ENCODE measurements at places on chromosomes 7 and 10.
A peak's percentile ranks its signal among the peaks of the same experiment; 100 is the strongest.

DNA sequence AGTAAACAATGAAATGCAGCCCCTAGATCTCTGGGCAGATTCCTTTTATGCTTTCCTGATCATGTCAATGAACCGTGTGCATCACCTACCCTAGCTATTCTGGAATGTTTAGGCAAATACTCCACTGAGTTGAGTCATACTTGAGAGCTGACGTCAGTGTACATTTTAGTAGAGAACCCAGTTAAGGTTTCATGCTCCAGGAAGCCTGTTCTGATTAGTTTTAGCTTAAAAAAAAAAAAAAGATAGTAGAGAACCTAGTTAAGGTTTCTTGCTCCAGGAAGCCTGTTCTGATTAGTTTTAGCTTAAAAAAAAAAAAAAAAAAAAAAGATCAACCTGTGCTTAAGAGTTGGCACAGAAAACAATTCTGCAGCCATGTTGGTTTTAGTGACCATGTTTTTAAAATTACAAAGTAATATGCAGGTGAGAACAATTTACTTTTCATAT lies 3.7 kb upstream of the MCU start:
- no peaks in the 10 kb centered on the region for H3K27me3 ChIP-seq
- H3K36me3 ChIP-seq = no peaks in the 10 kb centered on the region
- no peak overlapping the region for H3K4me3 ChIP-seq
- no peak overlapping the region for H3K27ac ChIP-seq

- DNase-seq = peak; percentile 42
- no peaks in the 10 kb centered on the region for H3K4me1 ChIP-seq
- no peaks in the 10 kb centered on the region for H3K27me3 ChIP-seq
- H3K4me3 ChIP-seq = no peak overlapping the region
Observed at GRCh38 chr10:119849031-119849789, 23.4 kb downstream of the MCMBP start.

DNA sequence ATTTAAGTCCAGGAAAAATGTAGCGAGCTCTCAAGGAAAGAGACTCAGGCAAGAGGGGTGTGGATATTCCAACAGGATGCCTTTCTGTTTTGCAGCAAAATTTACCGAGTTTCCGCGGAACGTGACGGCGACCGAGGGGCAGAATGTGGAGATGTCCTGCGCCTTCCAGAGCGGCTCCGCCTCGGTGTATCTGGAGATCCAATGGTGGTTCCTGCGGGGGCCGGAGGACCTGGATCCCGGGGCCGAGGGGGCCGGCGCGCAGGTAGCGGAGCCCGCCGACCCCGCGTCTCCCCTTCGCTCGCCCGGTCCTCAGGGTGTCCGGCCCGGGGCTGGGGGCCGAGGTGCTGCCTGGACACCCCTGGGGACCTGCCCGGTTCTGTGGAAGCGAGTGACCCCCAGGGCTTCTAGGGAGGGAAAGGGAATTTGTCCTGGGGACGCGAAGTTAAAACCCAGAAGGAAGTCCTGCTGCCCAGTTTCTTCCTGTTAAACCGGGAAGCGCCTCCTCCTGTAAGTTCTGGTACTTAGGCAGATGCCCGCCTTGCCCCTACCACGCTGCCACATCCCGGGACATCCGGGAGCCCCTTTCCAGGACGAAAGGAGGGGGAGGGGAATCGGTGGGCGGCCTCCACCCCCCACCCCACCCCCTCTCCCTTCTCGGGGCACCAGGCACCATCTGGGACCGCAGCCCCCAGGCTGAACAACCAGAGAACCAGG lies 2.5 kb downstream of the VSTM2A start:
- no peak overlapping the region for H3K27ac ChIP-seq
- no peak for DNase-seq
- H3K4me1 ChIP-seq = peaks cover 31% of the 10 kb centered on the region
- H3K27me3 ChIP-seq = peaks cover 35% of the 10 kb centered on the region

DNA sequence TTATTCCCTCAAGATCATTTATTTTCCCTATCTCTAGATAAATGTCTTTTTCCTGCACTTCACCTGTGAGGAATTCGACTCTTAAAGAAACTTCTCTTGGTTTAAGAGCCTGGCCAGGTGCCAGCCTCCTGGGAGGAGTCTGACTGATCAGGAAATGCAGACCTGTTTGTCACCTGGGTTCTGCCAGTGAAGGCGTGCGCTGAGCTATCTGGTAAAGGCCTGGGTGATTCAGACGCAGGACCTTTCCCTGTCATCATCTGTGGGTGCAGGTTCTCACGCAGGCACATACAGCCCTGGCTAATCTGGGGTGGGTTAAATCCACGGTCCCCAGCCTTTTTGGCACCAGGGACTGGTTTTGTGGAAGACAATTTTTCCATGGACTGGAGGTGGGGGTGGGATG lies 65.3 kb upstream of the AQP1 start:
- no peaks in the 10 kb centered on the region for H3K27me3 ChIP-seq
- peaks cover 3% of the 10 kb centered on the region for H3K36me3 ChIP-seq
- no peak for DNase-seq
- peaks cover 97% of the 10 kb centered on the region for H3K4me1 ChIP-seq
- H3K4me3 ChIP-seq = no peak overlapping the region
- H3K27ac ChIP-seq = peak overlapping the region; percentile 91

DNA sequence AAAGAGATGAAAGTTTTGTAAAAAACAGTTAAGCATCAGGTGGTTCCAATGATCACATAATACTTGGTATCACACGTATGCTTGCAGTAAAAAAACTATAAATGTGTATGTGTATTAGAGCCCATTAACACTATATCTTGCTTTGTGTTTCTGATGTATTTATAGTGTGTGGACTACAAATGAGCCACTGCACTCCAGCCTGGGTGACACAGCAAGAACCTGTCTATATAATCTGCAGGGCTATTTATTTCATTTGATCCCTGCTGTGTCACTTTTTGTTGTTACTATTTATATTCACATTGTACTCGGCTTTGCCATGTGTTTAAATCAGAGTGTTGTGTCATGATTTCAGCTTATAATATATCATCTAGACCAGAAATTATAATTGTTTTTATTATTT lies 487.8 kb upstream of the TEX47 start:
- H3K4me1 ChIP-seq = no peaks in the 10 kb centered on the region
- H3K27ac ChIP-seq = no peak overlapping the region
- H3K36me3 ChIP-seq = no peaks in the 10 kb centered on the region
- H3K27me3 ChIP-seq = no peaks in the 10 kb centered on the region

GRCh38 chr7:150453892-150454291 lies 3.5 kb downstream of the GIMAP8 start:
- no peak for DNase-seq
- peak overlapping the region; percentile 48 for H3K4me3 ChIP-seq
- no peaks in the 10 kb centered on the region for H3K36me3 ChIP-seq
- peaks cover 8% of the 10 kb centered on the region for H3K4me1 ChIP-seq

- H3K27me3 ChIP-seq = no peaks in the 10 kb centered on the region
- H3K36me3 ChIP-seq = no peaks in the 10 kb centered on the region
- peak; percentile 89 for DNase-seq
Observed at GRCh38 chr10:104589431-104589830, 51.7 kb upstream of the SORCS3 start.

- H3K36me3 ChIP-seq = no peaks in the 10 kb centered on the region
- H3K27me3 ChIP-seq = no peaks in the 10 kb centered on the region
- H3K4me1 ChIP-seq = peaks cover 45% of the 10 kb centered on the region
- H3K4me3 ChIP-seq = no peak overlapping the region
- no peak for DNase-seq
Observed at GRCh38 chr10:78217336-78217735, 183.7 kb downstream of the RPS24 start.

DNA sequence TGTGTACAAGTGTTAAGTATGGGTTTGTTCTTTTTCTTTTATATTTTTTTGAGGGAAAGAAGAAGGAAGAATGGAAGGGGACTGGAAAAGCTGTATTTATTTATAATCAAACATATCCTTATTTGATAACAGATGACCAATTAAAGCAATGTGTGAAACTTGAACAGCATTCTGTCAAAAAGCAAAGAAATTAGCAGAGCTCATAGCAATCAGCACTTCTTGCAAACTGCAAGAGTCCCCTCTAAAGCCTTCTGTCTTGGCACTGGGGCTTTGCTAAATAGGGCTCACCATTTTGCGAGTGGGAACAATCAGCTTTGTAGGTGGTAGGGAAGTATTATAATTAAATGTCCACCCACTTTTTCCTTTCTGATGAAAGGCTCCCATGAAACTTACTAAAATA lies 164.9 kb upstream of the LRRTM3 start:
- no peaks in the 10 kb centered on the region for H3K36me3 ChIP-seq
- H3K4me3 ChIP-seq = no peak overlapping the region
- H3K4me1 ChIP-seq = no peaks in the 10 kb centered on the region
- no peak for DNase-seq
- H3K27ac ChIP-seq = no peak overlapping the region
- H3K27me3 ChIP-seq = no peaks in the 10 kb centered on the region

GRCh38 chr7:29208410-29209250 lies 14.1 kb downstream of the CHN2 start:
- DNase-seq = no peak
- no peaks in the 10 kb centered on the region for H3K36me3 ChIP-seq
- H3K4me3 ChIP-seq = no peak overlapping the region
- H3K27me3 ChIP-seq = no peaks in the 10 kb centered on the region
- no peaks in the 10 kb centered on the region for H3K4me1 ChIP-seq

DNA sequence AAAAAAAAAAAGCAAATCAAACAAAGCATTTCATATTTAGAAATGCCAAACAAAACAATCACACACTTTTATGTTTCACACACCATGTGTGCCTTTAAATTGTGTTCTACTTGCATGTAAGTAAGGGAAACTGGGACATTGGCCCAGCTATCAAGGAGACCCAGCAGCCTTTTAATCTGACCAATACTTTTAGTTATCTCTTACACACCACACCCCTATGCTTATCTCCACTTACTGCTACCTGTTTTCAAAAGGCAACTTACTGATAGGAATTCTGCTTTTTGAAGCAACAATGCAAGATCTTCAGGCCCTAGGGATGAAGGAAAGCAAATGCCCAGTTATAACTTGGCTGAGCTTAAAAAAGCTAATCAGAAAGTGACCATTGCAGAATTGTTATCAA lies 1244.8 kb upstream of the SORCS1 start:
- no peak overlapping the region for H3K27ac ChIP-seq
- H3K4me1 ChIP-seq = no peaks in the 10 kb centered on the region
- no peak for DNase-seq
- H3K36me3 ChIP-seq = no peaks in the 10 kb centered on the region

GRCh38 chr7:142876236-142876960 lies 9.1 kb downstream of the TRPV6 start:
- no peak for DNase-seq
- no peak overlapping the region for H3K27ac ChIP-seq
- H3K36me3 ChIP-seq = no peaks in the 10 kb centered on the region
- no peak overlapping the region for H3K4me3 ChIP-seq
- no peaks in the 10 kb centered on the region for H3K27me3 ChIP-seq

- DNase-seq = no peak
- no peak overlapping the region for H3K4me3 ChIP-seq
- no peak overlapping the region for H3K27ac ChIP-seq
Observed at GRCh38 chr7:121294448-121294992, 34.3 kb upstream of the WNT16 start.
